ENCODE measurements at places on chromosomes 7 and 10.
A peak's percentile ranks its signal among the peaks of the same experiment; 100 is the strongest.

- DNase-seq, result no peak
Measured at GRCh38 chr10:11825796-11826414, 2.7 kb downstream of the PROSER2 start.

- DNase-seq, result no peak
Measured at GRCh38 chr10:95562341-95562965, 1.3 kb upstream of the SORBS1 start.

- DNase-seq, result no peak
Measured at GRCh38 chr10:34292675-34293074, 522.4 kb downstream of the PARD3 start.

GRCh38 chr10:130454543-130455000, 318.4 kb downstream of the GLRX3 start:
- DNase-seq, result no peak

- DNase-seq, result no peak
Measured at GRCh38 chr7:339062-339342, 49.0 kb downstream of the FOXL3 start.

- no peak for DNase-seq
Measured at GRCh38 chr10:24849051-24849450, 103.4 kb downstream of the PRTFDC1 start.

DNA sequence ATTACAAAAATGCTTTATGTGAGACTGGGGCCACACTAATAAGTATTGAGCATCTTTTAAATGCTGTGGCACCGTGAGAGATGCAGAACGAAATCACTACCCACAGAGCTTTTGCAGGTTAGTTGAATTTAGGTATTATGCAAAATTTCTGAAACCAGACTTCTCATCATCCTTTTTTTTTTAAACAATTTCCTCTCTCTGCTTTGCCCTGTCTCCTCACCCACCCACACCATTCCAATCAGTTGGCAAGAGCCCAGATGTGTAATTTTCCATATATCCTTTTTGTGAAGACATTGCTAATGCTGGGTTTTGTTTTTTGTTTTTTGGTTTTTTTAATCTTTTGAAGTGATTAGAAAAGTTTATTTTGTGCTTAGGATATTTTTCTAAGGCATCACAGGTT, 1.1 kb downstream of the YAE1 start:
- DNase-seq, result no peak

DNA sequence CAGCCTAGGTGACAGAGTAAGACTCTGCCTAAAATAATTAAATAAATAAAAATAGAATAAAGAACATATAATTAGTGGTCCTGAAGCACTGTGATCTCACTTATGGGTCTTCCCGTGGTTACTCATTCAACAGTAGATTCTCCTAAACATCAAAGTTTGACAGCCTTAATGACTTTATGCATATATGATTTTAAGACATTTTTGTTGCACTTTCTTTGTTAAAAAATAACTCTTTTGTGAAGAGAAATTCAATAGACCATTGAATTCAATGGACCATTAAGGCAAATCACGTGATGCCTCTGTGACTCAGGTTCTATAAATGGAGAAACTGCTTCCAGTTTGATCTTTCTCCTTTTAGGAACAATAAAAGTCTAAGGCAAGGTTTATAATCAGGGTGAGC, 59.6 kb downstream of the ATOH7 start:
- no peak for DNase-seq

DNA sequence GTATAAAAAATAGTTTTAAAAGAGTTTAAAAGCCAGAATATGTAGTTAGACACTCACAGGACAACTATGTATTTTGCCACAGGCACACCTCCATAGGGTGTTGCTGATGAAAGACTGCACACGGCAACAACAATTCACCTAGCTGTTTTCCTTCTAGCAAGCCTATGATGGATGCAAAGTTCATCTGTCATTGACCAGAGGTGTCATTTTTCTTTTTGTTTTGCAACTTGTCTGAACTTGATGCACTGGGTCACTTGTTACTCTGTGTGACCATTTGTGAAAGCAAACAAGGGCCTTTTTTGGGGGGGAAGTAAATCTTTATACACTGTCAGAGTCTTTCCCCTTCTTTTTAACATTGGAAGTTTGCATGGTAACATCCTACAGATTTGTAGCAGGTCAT, 258.0 kb upstream of the SEMA3A start:
- DNase-seq, result no peak

DNA sequence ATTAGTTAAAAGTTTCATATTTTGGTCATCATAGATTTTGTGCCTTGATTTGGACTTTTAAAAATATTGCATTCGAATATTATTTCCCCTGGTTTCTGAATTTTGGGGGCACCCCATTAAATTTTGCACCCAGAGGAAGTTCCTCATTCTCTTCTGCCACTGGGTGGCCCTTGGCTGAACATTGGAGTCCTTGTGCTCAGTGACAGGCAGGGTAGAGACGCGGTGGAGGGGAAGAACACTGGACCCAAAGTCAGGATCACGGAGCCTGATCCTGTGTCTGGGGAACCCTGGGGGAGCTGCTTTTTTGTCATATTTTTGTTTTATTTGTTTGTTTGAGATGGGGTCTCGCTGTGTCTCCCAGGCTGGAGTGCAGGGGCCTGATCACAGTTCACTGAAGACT, 74.7 kb downstream of the MKI67 start:
- DNase-seq, result no peak

DNA sequence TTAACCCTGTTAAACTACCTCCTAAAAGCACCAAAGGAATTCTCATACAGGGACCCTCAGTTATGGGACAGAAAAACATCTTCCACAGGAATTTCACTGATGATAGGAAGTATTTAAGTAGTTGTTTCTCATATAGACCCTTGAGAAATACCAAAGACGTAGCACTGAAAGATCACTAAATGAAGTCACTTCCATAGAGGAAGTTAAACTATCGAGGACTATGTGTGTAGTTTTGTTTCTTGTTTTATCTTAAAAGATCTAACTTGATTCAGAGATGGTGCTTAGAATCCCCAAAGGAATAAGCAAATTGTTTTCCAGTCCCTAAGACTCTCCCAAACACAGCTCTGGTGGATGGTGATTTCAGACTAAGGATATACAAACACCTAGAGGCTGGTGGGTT, 94.8 kb upstream of the AFAP1L2 start:
- DNase-seq, result no peak

GRCh38 chr7:50141131-50141530, 48.1 kb upstream of the ZPBP start:
- no peak for DNase-seq

DNA sequence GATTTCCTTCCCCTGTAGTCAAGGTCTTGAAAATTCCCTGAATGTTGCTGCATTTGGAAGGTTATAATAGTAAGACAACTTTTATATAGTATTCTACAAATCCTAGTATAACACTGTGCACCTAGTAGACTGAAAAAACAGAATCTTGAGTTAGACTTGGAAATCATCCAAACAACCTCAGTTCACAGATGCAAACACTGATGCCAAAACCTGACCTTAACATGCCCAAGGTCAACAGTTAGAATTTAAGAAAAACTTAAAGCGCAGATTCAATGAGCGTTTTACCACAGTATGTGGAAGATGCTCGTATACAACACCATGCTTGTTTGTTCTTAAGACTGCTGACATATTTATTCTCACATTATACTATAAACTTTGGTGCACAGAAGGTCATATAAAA, 3.0 kb downstream of the PIP4K2A start:
- no peak for DNase-seq

- DNase-seq, result no peak
Measured at GRCh38 chr10:7046615-7047014, 364.2 kb downstream of the SFMBT2 start.

DNA sequence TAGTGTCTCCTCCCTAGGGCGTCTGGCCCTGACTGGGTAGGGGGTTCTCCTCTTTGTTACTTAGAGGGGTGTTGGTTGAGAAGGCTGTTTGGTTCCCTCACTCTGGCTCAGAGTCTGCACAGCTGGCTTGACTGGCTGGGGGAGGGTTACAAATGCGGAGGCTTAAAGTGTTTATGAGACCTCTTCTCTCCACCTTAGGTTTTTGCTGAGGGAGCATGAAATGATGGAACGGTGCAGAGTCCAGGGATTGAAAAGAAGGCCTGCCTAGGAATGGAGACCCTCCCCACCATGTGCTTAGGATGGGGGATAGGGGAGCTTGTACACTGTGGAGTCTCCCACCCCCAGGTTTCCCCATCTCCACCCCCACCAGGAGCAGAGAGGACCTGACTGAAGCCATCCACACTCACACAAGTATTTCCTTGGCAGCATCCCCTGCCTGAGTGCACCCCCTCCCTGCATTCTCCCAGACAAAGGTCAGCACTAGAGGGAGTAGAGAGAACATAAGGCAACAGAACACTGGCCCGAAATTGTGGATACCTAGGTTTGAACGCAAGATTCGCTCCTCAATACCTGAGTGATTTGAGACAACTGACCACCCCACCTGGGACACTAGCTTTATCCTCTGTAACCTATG, 1.7 kb upstream of the LDB1 start:
- DNase-seq, result peak; percentile 13

GRCh38 chr7:103809229-103809994, 180.0 kb downstream of the RELN start:
- DNase-seq, result no peak

DNA sequence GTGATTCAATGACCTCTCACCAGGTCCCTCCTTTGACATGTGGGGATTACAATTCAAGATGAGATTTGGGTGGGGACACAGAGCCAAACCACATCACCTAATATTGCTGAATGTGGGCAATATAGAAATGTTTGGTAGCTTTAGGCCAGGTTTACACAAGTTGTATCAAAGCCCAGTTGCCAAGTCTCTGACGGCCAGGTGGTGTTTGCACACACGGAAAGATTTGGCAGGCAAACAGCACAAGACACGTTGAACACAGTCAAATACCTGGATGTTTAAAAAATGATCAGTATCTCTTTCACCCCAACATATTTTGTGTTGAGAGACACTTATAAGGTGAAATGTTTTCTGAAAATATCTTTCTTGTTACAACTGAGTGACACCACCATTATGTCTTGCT, 294.4 kb upstream of the MKI67 start:
- no peak for DNase-seq

GRCh38 chr10:44761076-44761475, 150.1 kb upstream of the TMEM72 start:
- no peak for DNase-seq

DNA sequence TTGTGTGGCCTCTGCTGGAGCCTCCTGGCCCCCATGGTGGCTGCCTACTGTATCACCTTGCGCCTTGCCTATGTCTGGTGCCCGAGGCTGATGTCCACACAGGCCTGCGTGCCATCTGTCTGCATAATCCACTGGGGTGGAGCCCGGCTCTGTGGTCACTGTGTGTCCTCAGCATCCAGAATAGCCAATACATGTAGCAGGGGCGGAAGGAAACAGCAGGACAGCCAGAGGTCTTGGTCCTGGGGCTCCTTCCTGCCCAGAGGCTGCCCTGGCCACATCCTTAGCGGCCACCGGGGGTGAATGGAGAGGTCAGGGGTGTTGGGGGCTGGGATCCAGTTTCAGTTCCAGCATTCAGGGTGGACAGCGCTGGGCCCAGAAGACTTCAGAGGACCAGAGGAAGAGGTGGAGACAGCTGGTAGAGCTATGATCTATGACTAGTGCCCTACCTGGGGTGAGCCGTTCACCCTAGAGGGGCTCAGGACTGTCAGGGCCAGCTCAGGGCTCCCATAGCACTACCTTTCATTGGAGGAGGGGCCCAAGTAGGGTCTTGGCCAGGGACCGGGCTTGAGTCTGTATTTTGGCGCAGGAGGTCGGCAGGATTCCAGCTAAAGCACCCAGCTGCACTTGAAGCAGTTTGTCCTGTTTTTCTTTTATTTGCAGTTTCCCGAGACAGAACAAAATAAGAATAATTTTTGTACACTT, 15.9 kb downstream of the YKT6 start:
- no peak for DNase-seq

GRCh38 chr7:35571611-35572240, 123.2 kb downstream of the HERPUD2 start:
- no peak for DNase-seq

GRCh38 chr7:116499168-116500077, at the start of gene CAV2:
CAV2 (plus strand) TSS chr7:116499738; CDS start chr7:116499782, 44 bp downstream.
- peak; percentile 73 for DNase-seq

- no peak for DNase-seq
Measured at GRCh38 chr7:140877249-140877524, 47.5 kb downstream of the BRAF start.

DNA sequence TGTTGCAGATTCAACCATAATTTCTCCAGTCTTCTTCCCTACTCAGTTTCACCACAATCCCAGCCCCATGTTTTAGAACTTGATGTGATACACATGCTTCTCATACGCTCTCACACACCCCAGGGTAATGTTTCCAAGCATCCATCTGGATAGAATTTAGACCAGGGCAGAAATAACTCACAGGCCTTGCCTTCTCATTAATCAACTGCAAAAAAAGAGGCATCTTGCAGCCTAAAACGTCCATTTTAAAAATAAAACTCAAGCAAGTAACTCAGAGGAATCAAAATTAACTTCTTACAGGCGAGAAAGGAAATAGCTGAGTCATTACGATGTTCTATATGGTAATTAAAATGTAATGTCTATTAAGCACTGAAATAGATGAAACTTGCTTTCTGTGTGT, 127.2 kb upstream of the RSU1 start:
- DNase-seq, result no peak

DNA sequence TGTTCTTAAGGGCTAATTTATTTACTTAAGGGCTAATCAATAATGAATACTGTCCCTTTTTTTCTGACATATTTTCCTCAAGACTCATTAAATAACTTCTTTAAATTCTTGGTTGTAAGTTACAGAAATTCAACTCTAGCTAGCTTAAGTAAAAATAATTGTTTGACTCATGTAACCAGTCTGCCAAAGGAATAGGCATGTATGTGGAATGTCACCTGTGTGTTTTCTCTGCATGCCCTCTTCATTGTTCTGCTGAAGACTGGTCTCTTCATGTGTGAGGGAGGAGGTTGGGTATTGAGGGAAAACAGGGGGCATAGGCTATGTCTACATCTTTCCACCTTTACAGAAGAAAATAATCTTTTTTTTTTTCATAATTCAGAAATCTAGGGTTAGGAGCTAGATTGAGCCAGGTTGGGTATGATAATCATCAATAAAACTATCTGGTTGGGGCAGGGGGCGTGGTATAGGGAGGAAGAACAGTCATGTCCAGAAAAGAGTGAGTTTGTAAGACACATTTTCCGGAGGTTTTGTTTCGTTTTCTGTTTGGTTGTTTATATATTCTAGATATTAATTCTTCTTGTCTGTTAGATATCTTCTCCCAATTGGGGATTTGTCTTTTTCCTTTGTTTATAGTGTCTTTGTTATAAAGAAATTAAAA, 37.9 kb downstream of the EXOC4 start:
- DNase-seq, result no peak

DNA sequence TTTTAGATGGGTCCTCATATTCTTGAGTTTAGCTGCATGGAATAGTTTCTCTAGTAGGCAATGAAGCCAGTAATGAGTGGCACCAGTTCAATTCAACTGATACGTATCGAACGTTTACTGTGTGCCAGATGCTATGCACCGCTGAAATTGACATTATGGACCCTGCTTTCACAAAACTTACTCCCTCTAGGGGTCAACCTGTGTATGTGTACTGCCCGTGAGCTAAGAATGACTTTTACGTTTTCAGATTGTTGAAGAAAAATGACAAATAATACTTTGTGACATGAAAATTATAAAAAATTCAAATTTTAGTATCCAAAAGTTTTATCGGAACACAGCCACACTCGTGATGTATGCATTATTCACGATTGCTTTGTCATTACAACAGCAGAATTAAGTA, 95.5 kb downstream of the ZMYND11 start:
- no peak for DNase-seq

Measured in right kidney (tissue), 9 donors.